ENCODE measurements at places on chromosomes 5 and 9.

GRCh38 chr5:1292846-1293415 lies 1.9 kb downstream of the TERT start:
- DNase-seq: no peak

- DNase-seq: no peak
Measured at GRCh38 chr5:107558823-107559375, 111.8 kb downstream of the EFNA5 start.

- DNase-seq: no peak
Measured at GRCh38 chr5:93705896-93706295, 35.5 kb downstream of the POU5F2 start.

GRCh38 chr9:13459071-13459470 lies 179.6 kb upstream of the MPDZ start:
- no peak for DNase-seq

DNA sequence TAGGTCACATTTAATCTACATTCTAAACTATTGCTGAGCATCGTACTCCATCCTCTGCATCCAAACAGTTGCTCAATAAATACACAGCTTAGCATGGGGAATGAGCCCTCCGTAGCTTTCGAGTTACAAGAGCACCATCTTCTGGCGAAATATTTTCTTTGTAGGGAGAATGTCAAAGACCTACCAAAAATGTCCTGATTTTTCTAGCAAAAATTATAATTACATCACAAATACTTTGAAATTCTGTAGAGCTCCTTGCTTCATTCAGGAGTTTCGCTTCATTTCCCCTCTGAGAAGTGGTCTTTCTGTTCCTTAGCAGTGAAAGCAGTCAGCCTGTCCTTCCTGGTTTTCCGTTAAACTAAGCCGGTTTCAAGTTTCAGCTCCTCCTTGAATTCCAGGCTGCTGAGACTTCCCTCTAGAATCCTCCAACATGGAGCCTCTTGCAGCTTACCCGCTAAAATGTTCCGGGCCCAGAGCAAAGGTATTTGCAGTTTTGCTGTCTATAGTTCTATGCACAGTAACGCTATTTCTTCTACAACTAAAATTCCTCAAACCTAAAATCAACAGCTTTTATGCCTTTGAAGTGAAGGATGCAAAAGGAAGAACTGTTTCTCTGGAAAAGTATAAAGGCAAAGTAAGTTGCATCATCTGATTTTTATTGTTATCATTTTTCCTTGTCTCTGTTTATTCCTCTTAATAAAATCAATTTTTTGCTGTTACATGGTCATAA lies at the start of gene GPX8:
TSS of gene GPX8 (plus strand) at position 409 of the 730 bp plus-strand sequence. CDS start at position 431, 22 bp downstream.
- no peak for DNase-seq

DNA sequence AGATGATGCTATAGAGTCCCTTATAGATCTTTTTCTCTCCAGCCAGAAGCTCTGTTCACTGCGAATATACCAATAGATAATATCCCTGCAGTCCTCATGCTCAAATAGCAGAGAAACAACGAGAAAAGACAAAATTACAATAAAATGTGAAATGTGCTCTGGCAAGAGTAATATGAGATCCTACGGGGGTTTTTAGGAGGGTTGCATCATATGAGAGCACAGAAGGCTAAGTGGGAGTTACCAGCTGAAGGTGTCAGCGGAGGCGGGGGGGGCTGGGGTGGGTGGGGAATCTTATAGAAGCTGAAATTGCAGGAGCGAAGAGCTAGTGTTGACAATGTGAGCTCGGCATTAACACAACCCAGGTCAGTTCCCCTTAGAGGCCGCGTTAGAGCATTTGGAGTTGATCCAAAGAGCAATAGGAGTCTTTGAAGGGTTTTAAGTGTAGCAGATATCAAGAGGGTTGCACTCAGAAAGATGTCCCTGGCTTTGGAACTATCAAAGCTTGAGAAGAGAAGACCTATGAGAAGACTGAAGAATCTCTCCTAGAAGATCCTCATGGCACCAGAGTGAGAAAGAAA lies 109.7 kb downstream of the BASP1 start:
- no peak for DNase-seq

DNA sequence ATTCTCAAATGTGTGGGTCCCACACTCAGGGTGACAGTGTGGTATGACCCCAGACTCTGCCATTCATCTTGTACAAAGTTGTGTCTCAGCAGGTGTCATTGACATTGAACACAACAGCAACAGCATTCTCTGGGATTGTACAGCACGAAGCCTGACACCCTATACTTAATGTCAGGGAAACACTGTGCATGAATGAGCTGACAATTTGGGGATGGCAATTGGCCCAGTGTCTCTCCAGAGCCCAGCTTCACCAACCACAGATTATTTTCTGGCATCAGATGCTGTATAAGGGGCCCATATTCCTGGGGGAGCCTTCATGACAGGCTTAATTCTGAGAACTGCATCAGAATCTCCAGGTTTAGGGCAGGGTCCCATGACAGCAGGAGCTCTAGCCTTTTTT lies 143.2 kb downstream of the GCNT1 start:
- no peak for DNase-seq

DNA sequence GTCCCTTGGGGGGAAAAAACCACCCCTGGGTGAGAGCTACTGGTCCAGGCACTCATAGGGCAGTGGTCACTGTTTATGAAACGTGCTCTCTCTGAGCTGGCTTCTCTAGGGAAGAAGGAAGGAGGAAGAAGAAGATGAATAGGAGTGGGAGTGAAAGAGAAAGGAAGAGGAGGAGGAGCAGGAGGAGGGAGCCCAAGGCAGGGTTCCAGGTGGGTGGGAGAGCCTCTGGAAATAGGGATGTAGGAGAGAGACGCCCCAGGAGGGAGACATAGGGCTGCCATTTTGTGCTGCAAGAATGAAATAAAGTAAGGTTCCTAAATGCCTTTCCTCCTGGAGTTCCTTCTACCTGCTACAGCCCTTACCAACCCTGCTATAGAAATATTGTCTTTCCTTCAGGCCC lies 65.7 kb downstream of the PCDH1 start:
- no peak for DNase-seq

GRCh38 chr5:35182486-35182885 lies 47.8 kb downstream of the PRLR start:
- no peak for DNase-seq

DNA sequence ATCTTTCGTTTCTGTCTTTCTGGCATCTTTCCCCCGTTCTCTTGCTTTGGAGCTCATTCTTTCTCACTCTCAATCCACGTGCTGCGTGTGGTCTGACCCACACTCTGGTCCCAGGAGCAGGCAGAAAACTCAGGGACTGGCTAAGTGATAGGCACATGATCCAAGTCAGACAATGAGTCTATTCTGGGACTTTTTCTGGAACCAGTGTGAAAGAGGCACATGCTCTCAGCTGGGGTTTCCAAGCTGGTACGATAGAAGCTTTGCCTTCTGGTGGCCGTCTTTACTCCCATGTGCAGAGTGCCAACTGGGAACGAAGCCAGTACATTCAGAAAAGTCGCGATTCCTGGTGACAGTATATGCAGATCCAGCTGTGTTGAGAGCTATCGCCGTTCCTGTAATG lies 94.4 kb downstream of the PDZD2 start:
- DNase-seq: no peak

DNA sequence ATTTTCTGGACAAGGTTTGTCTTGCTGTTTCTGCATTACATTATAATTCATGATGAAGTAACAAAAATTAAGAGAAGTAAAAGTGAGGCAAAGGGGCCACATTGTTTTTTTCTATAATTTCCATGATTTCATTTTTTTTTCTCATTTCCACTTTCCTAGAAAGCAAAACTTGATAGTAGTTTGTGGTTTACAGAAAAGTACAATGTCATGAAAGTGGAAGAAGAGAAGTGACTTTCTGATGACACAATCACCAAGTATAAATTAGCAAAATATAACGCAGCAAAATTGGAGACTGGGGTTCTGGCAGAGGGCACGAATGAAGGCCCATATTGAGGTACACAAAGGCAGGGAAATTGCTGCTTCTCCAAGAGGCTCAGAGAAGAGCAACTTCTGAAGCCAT lies 5.0 kb upstream of the IFNA14 start:
- no peak for DNase-seq

DNA sequence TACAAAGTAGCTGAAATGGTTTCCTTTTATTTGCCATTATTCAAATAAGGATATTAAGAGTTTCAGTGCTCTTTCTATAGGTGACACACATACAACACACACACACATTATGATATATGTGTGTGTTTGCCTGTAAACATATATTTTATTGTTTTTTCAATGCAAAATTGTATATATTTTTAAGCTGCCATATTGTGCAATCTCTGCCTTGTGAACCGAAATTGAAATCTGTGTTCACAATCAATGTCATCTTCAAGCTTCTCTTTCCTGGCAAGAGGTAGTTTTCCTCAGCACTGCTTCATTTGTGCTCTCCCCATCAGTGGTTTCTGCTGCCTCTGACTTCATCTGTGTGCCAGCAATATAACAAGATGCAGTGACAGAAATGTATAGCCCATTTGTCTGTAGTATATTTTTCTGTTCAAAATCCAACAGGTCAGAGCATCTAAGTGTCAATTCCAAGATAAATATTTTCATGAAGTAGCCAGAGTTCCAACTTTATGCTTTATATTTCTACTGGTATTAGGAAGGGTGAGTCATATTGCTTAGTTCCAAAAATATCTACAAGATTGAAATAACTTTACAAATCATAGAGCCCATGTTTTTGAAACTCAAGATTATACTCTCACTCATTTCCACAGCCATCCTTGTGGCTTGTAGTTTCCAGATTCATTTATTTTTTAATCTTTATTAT lies 1704.8 kb upstream of the CDH9 start:
- DNase-seq: no peak

GRCh38 chr9:18665947-18666346 lies 192.0 kb downstream of the ADAMTSL1 start:
- DNase-seq: no peak

DNA sequence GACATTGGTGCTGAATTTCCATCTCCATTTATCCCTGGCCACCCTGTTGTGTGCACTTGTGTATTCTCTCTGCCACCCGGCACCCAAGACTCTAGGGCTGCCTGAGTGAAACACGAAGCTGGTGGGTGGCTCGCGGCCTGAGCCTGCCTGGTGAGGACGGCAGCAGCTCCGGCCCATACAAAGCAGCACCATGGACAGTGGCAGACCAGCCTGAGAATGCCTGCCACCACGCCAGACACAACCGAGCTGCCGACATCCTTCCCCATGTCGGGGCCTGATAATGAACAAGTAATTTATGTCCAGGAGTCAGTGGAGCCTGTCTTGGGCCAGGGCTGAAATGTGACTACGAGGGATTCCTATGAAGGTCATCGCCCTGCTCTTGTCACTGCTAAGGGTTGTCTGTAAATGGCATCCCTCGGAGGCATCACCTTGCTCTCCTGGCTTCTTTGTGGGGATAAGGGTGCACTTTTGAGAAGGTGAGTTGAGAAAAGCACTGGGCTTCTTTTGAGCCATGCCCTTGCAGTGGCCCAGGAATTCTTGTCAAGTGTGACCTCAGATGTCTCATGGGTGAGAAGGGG lies 175.7 kb downstream of the MELK start:
- no peak for DNase-seq

DNA sequence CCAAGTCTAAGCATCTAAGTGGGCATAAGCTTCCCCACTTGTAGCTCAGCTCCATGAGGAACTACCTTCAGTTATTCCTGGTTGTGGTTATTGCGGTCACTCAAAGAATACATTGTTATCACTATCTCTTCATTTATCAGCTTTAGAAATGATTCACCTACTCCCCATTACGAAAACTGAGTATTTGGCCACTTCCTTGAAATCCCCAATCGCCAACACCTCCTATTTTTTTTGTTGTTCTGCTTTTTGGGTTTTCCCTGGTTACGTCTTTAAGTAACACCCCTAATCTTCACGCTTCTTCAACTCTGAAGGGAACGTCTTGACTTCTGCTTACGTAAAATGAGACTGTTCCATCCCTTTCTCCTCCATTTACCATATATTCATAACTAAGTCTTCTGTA lies 20.7 kb downstream of the MAPK9 start:
- DNase-seq: no peak

DNA sequence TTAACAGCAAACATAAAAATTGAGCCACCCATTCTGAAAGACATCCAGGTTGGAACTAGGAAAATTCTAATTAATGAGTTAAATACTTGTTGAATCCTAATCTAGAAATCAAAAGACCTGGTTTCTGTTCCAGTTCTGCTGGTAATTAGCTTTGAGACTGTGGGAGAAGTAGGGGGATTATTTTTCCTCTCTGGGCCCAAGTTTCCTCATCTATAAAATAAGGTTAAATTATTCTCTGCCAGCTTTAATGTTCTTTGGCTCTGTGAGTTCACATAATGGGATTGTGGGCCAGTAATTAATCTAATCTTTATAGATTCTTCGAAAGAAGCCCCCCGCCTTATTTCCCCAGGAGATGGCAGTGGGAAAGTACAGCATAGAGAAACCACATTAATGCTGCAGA lies 104.6 kb downstream of the ENC1 start:
- no peak for DNase-seq
